ENCODE measurements at places on chromosomes 12 and 14.

GRCh38 chr14:95257521-95257920 lies 62.2 kb downstream of the CLMN start:
- DNase-seq, result no peak

- DNase-seq, result no peak
Measured at GRCh38 chr14:98375566-98375965, 896.4 kb downstream of the BCL11B start.

DNA sequence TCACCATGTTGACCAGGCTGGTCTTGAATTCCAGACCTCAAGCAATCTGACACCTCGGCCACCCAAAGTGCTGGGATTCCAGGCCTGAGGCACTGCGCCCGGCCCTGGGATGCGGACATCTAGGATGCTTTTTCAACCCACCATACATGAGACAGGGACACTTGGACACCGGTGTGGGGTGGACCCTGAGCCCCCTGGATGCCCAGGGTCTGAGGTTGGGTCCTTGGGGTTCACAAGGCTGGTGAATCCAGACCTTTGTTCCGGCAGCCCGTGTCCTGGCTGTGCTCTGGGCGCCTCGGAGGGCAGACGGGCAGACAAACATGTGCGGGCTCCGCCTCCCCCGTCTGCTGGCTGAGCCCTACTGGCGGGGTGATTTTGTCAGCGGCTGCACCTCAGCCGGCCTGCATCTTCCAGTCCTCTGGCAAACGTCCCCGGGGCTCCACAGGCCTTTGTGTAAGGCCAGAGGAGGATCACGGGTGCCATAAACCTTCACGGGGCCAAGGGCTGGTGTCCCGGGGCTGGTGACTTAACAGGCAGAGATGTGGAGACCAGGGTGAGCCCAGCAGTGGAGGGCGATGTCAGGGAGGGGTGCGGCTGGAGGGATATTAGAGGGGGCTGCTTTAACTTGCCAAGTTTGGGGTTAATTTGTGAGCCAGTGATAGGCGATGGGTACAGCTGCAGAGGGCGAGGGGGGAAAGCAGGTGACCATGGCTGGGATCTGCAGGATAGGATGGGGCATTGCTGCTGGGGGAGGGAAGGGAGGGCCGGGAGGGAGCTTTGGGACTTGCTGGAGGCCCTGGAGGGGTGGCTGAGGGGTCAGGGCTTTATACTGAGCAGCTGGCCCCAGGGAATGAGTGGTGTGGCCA lies 5.8 kb downstream of the ASPG start:
- DNase-seq, result no peak

DNA sequence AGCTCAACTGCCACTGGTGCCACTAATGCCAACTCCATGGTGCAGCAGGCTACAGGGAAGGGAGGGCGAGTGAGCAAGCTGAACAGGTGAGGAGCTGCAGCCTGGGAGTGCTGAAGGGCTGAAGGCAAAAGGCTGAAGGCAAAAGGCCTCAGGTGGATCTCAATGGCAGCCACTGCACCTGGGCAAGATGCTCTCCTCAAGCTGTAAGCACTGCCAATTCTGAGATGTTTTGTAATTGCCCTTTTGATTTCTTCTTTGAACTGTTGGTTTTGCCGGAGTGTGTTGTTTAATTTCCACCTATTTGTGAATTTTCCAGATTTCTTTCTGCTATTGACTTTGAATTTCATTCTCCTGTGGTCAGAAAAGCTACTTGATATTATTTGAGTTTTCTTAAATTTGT lies 97.6 kb downstream of the PIK3C2G start:
- DNase-seq, result no peak

- DNase-seq, result no peak
Measured at GRCh38 chr12:21336656-21337055, 1.9 kb upstream of the SLCO1A2 start.

DNA sequence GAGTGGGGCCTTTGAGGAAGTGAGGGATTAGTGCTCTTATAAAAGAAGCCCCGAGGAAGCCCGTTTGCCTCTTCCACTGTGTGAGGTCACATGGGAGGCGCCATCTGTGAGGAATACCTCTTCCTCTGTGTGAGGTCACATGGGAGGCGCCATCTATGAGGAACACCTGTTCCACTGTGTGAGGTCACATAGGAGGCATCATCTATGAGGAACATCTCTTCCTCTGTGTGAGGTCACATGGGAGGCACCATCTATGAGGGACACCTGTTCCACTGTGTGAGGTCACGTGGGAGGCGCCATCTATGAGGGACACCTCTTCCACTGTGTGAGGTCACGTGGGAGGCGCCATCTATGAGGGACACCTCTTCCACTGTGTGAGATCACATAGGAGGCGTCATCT lies 69.7 kb downstream of the SLC24A4 start:
- DNase-seq, result no peak

GRCh38 chr12:93502802-93503623 lies 35.7 kb downstream of the MRPL42 start:
- DNase-seq, result peak; percentile 43

- no peak for DNase-seq
Measured at GRCh38 chr12:18953505-18953904, 176.0 kb upstream of the PLEKHA5 start.
